ENCODE measurements at places on chromosomes 2 and 18.

DNA sequence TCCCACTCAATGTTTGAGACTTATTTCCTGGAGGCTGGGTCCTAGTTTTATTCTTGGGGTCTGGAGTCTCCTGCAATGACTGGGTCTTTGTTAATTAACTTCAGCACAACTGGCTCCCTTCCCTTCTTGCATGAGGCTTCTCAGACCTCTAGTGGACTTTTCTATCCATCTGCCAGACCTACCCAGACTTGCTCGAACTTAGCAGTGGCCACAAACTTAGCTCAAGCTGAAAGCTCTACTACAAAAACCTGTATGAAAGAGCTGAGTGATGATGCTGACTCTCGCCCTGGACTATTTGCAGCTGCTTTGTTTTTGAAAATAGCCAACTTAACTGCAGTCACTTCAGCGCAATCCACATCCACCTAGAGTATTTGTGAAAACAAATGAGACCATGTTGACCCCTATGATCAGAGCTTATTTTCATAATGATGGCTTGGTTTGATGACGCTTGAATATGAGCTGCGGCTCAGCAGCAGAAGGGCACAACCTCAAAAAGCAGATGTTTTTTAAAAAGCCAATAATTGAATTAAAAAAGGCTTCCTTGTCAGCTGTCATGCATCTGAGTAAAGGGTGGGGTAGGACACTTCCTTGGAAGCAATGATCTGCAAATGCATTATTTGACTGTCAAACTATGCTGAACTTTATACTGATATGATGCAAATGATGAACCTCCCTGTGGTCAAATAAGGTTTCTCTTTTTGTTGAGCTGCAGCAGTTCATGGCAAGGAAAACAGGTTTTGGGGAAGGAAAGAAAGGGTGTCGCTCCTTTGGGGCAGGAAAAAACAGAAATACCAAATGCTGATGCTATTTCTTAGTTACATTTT lies 10.6 kb upstream of the ANXA4 start:
- no peak for DNase-seq

DNA sequence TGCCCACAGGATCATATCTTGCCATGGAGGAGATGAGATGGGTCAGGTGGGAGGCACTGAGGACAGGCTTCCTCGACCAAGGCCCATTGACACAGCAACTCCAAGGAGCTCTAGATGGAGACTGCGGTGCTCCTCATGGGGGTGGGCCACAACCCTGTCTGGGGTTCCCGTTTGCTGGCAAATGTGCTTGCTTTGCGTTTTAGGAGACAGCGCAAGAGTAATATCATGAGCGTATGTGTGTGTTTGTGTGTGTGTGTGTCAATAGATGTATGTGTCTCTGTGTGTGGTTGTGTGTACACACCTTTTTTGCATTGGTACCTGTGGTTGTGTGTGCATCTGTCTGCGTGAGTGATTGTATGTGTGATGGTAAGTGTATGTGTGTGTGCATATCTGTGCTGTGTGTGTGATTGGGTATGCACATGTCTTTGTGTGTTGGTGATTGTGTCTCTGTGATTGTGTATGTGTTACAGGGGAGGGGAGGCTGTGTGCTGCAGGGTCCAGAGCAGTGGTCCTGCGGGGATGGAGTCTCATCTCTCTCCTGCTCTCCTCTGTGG lies 4.4 kb downstream of the FBLN7 start:
- no peak for DNase-seq

DNA sequence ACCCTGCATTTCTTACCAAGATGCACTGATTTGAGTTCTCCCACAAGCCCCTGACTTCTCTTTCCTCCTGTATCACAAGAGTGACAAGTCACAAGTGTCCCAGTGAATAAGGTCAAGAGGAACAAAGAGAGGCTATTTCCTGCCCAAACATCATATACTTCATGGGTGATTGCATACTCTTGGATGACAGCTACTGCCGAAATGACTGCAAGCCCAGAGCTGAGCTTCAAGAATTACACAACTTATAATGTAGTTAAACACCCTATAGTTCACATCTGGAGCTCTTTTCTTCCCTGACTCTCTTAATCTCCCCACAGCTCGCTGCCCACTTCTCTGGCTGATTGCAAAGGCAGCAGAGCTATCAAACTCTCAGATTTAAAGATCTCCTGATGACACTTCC lies 289.7 kb upstream of the PARD3B start:
- no peak for DNase-seq

DNA sequence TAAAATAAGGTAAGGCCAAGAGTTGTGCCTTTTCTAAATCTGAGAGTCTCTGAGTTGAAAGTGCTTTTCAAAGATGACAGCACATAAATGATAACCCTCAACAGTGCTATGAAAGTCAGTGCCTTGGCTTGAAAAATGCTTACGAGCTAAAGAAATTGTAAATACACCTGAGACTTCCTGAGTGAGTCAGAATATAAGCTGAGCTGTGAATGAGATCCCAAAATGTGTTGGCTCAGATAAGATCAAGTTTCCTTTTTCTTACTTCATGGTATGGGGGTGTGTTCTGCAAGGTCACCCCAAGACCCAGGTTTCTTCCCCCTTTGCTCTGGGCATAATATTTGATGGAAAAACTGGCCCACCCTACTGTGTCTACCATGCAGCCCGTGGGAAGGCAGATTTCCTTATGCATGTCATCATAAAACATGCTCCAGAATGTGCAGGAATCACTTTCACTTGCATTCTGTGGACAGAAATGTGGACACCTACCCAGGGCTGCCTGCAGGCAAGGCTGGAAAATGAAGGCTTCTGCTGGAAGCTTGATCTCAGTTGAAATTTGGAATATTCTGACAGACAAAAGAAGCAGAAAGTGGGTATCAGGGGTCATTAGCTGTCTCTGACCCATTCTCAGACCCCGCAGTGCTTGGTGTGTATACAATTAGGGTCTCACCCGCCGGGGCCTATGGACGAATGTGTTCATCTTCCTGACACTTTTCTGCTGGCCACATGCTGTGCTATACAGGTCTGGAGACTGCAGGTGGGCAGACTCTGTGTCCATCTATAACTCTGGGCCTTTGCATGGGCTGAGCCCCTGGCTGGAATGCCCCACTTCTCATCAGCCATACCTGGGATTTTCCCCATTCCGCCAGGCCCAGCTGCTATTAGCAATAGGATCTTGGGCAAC lies 212.6 kb downstream of the SH3RF3 start:
- no peak for DNase-seq

GRCh38 chr2:85154048-85154753 lies 21.0 kb downstream of the TCF7L1 start:
- DNase-seq, result no peak

DNA sequence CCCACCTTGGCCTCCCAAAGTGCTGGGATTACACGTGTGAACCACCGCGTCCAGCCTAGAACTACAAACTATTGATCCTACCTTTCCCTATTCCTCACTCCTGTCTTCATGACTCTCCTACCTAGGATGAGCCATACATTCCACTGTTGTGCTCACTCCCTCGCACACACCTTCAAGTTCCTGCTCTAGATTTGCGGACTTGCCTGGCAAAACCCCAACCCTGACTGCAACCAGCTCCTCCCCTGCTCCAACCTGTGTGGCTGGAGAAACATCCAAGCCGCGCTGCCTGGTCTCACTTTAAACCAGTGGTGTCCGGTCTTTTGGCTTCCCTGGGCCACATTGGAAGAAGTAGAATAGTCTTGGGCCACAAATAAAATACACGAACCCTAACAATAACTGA lies 5.0 kb upstream of the DNPEP start:
- DNase-seq, result no peak

DNA sequence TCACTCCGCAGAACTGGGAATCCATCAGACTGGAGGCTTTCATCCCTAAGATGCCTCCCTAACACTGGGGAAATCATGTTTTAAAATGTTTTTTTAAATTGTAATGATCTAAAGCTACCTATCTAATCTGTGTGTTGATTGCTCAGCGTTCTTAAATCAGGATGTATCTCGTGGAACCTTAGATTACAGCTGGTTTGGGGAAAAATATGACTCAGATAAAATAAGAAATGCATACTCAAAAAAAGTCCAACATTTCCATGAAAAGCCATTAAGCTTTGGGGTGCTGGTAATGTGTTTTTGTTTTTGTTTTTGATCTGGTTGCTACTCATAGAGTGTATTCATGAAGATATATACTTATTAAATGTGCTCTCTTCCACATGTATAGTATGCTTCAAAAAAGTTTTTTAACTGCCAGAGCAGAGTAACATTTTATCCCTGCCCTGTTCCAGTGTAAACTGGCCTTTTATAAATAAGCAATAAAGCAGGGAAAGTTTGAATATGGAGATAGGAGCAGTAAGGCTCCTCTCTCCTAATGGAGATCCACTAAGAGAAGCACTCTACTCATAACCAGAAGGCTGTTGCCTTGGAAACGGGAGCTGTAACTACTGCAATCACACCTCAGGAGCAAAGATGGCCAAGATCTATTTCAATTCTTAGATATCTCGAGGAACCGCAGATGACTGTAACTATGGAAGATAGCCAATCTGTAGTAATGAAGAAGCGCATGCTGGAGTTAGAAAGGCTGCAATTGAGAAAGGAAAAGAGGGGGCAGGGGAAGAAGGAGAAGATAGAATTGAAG lies 41.6 kb downstream of the ANKRD44 start:
- DNase-seq, result no peak

- DNase-seq, result no peak
These were observed 250.2 kb upstream of the MEX3C start for GRCh38 chr18:51447351-51448342.

DNA sequence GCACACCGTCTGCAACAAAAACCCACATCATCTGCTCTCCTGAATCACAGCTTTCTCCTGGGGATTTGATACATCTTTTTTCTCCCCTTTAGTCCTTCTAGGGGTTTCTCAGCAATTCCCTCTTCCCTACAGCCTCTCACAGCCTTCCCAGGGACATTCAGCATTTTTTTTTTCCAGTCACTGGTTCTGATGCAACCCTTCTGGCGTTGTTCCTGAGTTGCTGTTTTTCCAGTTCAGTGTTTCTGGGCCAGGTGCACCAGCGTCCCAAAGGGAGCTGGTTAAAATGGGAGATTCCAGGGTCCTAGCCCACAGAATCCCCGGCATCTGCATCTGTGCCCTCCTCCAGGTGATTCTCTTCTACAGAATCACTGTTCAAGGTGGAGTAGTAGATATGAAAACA lies 36.1 kb downstream of the ADCY3 start:
- DNase-seq, result no peak

- DNase-seq, result no peak
These were observed 8.3 kb upstream of the ADD2 start for GRCh38 chr2:70776266-70776665.

- no peak for DNase-seq
These were observed 68.1 kb downstream of the CDH2 start for GRCh38 chr18:28108814-28109213.

- DNase-seq, result no peak
These were observed 93.3 kb downstream of the HNRNPLL start for GRCh38 chr2:38509314-38509946.

DNA sequence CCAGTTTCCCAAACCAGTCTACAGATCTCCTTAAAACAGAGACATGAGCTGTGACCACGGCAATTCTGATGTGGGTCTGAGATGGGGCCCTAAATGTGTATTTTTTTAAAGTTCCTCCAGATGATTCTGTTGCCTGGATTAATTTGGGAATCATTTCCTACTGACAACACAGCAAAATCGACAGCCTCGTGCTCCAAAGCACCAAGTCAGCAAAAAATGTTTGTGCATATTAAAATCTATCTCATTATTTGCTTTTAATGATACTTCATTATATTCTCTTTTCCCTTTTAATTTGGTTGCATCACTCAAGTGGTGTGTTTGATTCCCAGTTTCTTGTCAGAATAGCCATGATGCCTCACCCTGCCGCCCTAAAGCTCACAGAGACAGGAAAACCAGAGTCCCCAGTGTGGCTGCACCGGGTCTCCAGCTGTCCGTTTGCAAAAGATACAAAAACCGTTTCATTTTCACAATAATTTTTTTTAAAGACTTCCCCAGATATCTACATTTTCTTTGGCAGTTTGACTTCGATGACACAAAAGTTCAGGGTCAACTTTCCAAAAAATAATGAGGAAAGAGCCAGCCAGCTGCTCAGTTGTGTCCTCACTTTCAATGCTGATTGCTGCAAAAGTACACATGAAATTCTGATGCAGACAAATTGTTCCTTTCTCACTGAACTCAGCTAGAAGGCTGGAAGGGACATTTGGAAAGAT lies 443.2 kb upstream of the ID2 start:
- no peak for DNase-seq

DNA sequence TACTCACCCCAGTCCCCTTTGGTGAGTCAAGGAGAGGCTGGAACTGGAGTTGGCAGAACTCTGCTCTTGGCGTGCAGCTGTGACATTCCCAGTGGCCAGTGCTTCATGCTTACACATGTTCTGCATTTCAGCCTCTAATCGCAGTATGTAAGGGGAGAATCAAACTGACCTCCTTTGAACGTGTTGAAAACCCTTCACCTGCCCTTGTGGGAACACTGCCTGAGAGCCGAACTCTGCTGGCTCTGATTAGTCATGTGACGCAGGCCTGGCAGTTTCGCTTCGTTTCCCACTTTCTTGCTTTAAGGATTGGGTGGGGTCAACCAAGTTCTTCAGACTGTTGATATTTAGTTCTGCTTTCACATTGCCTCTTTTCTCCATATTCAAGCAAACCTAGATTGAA lies 173.8 kb upstream of the BCL2L11 start:
- no peak for DNase-seq

- DNase-seq, result no peak
These were observed 109.0 kb downstream of the EIPR1 start for GRCh38 chr2:3268705-3269029.

DNA sequence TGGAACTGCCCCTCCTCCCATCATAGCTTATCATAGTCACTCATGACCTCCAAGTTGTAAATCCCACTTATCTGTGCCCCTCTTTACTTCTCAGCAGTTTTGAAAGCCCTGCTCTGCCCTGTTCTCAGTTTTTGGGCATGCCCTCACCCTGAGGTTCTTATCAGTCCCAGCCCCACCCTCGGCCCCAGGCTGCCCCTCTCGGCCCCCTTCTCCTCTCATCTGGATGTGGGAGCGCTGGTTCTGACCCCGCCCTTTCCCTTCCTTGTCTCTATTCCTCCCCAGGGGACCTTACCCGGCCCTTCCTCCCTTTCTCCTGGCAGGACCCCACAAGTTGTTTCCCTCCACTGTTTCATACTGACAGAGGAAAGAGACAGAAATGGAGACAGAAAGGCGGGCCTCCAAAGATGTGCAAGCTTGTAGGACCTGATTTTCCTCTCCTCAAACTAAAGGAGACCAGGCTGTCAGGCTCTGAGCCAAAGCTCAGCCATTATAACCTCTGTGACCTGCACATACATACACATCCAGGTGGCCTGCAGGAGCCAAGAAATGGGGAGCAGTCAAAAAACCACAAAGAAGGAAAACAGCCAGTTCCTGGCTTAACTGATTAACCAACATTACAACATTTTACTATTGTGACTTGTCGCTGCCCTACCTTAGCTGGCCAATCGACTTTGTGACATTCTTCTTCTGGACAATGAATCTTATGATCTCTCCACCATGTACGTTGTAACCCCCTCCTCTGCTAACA lies 171.0 kb upstream of the HS6ST1 start:
- DNase-seq, result no peak

DNA sequence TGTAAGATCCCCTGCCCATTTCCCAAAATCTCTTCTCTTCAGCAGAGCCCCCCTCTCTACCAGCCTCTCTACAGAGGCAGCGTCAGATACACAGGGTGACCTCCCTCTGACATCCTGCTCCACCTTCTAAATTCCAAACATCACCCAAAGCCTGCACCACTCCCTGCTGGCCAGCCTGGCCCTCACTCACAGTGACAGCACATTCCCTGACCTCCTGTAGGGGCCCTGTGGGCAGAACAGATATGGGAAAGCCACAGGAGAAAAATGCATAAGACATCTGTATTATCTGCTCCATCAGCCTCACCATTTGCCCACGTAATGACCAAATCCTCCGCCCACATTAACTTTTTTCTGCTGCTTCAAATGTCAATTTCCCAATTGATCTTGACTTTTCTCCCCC lies 40.6 kb downstream of the TRABD2A start:
- DNase-seq, result no peak

GRCh38 chr18:43934322-43934721 lies 657.0 kb upstream of the SYT4 start:
- DNase-seq, result no peak

Data from stimulated activated CD8-positive, alpha-beta memory T cell treated with anti-CD3 and anti-CD28 coated beads, Interleukin-15, amount 100 ng/mL, for 24 hours (primary cell).